Activated naive CD8-positive, alpha-beta T cell treated with anti-CD3 and anti-CD28 coated beads, Interleukin-2, amount 10 ng/mL, durations not matched to agents 7 days and 5 days (primary cell): ENCODE measurements at places on chromosomes 2 and 18.

DNA sequence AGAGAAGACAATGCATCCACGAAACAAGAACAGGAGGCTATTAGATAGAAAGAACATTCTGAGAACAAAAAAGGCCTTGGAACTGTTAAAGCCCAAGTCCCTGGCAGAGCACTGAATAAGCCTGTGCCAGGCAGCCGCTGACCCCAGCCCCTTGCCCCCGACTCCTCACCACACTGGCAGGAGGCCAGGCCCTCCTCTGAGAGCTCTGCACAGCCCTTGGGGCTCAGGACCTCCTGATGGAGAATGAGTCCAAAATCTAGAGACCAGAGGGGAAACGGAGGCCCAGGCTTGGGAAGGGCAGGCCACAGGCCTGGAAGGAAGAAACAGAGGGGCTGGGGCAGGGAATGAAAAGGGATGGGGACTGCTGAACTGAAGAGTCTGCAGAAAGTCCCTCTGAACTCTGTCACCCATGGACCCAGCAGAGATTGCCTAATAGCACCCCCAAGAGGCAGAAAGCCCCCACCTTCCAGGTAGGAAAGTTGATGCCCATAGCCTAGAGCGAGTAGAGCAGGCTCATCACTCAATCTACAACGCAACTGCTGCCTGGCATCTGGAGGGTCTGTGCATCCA is 18.3 kb upstream of the TNS1 start:
- no peak for DNase-seq

GRCh38 chr2:188345426-188345825 is 53.8 kb downstream of the GULP1 start:
- no peak for DNase-seq

- no peak for DNase-seq
These were observed 315.0 kb downstream of the PARD3B start for GRCh38 chr2:204860274-204860673.

GRCh38 chr2:183283209-183283608 is 159.0 kb downstream of the NUP35 start:
- no peak for DNase-seq

GRCh38 chr2:181367411-181367810 is 89.8 kb upstream of the ITGA4 start:
- DNase-seq, result no peak
